ENCODE measurements at places on chromosomes 11 and 22.

DNA sequence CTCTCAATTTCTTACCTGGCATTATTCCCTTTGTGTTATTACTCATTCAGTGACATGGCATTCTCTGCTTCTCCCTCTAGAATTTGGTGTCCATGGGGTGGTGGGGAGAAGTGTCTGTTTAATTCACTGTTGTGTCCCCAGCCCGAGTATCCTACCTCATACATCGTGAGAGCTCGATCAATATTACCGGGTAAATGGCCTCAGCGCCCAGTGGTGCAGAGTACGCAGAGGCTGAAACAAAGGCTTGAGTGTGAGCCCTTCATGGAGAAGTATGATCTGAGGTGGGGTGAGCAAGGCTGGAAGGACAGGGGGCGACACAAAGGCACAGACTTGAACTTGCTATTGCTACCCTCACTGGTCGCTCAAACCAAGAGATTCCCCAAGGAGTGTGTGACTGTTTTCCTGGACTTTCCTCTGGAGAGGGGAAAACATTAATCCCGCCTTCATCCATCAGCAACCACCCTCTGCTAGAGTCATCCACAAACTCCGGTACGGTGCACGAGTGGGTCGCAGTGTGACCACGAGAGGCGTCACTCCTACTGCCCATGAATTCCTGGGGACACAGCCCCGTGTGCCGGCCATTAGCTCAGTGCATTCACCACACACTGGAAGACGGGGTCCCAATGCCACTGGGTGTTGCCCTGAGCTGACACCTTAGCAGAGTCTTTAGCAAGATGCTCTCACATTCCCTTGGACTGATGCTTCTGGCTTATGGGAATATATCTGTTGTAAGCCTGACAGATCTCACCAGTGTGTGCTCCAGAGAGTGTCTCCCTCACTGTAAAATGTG, 35.0 kb upstream of the CCND1 start:
- no peak for DNase-seq
- no peak overlapping the region for H3K4me3 ChIP-seq
- H3K27ac ChIP-seq: no peak overlapping the region
- no peaks in the 10 kb centered on the region for H3K36me3 ChIP-seq

GRCh38 chr22:26684168-26684567, 26.8 kb downstream of the MIAT start:
- peaks cover 24% of the 10 kb centered on the region for H3K36me3 ChIP-seq
- H3K4me3 ChIP-seq: no peak overlapping the region
- no peak for DNase-seq
- H3K27ac ChIP-seq: peak overlapping the region; percentile 13
- no peaks in the 10 kb centered on the region for H3K27me3 ChIP-seq

- H3K27ac ChIP-seq: no peak overlapping the region
- peaks cover 6% of the 10 kb centered on the region for H3K4me1 ChIP-seq
- H3K4me3 ChIP-seq: no peak overlapping the region
- peaks cover 8% of the 10 kb centered on the region for H3K27me3 ChIP-seq
- no peak for DNase-seq
Observed at GRCh38 chr11:116794851-116795250, 3.2 kb upstream of the APOA5 start.

DNA sequence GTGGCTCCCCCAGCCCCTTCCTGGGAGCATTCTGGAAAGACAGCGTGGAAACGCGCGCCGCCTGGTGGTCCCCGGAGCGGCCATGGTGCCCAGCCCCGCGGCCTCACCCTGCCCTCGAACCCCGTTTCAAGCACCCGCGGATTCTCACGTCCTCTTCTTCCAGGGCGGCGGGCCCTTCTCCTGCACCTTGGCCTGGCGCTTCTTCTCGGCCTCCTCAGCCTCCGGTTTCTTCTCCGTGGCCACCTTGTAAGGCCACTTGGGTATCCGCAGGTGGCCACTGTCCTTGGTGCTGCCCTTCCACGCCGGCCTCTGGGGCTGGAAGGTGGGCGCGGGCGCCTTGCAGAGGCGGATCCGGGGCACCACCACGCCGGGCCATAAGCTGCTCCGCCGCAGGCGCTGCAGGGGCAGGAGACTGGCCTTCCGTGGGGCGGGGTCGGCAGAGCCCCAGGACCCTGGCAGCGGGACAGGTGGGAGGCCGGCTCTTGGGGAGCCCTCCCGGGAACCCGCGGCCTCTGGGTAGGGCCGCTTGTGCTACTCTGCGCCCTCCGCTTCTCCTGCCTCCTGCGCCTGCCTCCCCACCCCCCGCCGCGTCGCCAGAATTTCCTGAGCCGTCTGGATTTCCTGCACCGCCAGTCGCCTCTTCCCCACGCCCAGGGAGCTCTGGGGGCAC, 83.4 kb downstream of the TRIM51G start:
- DNase-seq: no peak
- no peaks in the 10 kb centered on the region for H3K36me3 ChIP-seq
- no peak overlapping the region for H3K27ac ChIP-seq
- no peak overlapping the region for H3K4me3 ChIP-seq
- H3K27me3 ChIP-seq: no peaks in the 10 kb centered on the region

GRCh38 chr22:50584106-50585096, 1.8 kb upstream of the CHKB start:
- peak overlapping the region; percentile 91 for H3K4me3 ChIP-seq
- no peak for DNase-seq
- peaks cover 11% of the 10 kb centered on the region for H3K36me3 ChIP-seq
- peak overlapping the region; percentile 84 for H3K27ac ChIP-seq
- no peaks in the 10 kb centered on the region for H3K27me3 ChIP-seq

DNA sequence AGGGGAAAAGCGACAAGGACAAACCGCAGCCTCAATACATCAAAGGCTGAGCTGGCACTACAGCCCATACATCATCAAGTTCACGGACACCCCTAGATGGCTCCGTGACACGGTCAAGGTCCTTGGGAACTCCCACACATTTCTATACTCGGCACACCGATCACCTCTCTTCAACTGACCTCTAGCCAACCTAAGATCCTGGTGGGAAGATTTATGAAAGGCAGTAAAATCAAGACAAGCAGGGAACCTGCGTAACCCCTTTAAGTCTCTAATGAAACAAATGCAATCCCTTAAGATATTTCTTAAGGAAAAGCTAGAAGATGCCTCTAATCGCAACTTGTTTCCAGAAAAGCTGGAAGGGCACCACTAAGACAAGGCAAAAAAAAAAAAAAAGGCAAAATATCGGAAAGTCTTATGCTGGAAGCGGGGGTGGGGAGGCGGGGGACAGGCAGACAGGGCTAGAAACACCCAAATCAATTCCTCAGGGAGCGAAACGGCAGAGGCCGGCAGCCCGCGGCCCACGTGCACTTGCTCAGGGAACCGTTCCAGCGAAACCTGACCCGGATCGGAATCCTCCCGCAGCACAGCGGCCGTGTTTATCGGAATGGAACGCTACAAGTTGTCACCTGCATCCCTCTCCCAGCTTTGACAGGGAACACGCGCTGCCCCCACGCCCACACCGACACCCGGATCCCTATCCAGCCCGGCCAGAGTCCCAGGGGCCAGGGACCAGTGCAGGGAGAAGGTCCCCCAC, 1.4 kb downstream of the ARHGAP20 start:
- H3K27me3 ChIP-seq: peaks cover 79% of the 10 kb centered on the region
- no peak overlapping the region for H3K27ac ChIP-seq
- H3K4me3 ChIP-seq: peak overlapping the region; percentile 65
- no peaks in the 10 kb centered on the region for H3K36me3 ChIP-seq
- peaks cover 13% of the 10 kb centered on the region for H3K4me1 ChIP-seq

DNA sequence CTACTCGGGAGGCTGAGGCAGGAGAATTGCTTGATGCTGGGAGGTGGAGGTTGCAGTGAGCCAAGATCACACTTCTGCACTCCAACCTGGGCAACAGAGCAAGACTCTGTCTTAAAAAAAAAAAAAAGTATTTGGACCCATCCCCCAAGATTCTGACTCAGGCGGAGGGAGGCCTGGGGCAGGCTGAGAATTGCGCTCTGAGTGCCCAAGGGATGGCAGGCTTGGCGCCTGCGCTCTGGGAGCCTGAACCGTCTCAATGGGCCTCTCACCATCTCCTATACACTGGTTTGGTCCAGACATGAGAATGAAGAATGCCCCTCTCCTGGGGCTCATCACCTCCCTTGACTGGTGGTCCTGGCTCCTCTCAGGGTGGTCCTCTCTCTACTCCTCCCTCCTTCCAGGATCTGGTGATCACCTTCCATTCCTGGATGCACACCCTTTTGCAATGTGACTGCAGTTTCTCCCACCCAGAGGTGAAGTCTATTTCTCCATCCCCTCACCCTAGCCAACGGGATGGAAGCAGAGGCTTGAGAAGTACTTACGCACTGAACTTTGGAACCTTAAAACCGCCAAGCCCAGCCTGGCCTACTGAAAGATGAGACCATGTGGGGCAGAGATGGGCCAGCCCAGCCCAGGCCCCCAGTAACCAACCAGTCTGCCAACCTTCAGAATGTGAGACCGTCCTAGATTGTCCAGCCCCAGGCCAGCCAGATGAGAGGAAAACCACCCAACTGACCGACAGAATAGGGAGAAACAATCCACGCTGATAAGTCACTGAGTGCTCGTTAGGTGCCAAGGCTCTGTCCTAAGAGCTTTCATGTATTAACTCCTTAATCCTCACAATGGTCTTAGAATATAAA, 4.9 kb downstream of the POLR3H start:
- H3K27ac ChIP-seq: no peak overlapping the region
- H3K4me3 ChIP-seq: no peak overlapping the region
- no peak for DNase-seq
- H3K36me3 ChIP-seq: peaks cover 28% of the 10 kb centered on the region

GRCh38 chr22:28600546-28601143, 79.0 kb downstream of the TTC28 start:
- H3K36me3 ChIP-seq: no peaks in the 10 kb centered on the region
- no peak for DNase-seq
- no peaks in the 10 kb centered on the region for H3K4me1 ChIP-seq
- peaks cover 23% of the 10 kb centered on the region for H3K27me3 ChIP-seq
- no peak overlapping the region for H3K27ac ChIP-seq

- no peak for DNase-seq
- peaks cover 2% of the 10 kb centered on the region for H3K4me1 ChIP-seq
- no peaks in the 10 kb centered on the region for H3K27me3 ChIP-seq
- H3K4me3 ChIP-seq: no peak overlapping the region
Observed at GRCh38 chr22:40757071-40757470, 62.1 kb downstream of the SLC25A17 start.

DNA sequence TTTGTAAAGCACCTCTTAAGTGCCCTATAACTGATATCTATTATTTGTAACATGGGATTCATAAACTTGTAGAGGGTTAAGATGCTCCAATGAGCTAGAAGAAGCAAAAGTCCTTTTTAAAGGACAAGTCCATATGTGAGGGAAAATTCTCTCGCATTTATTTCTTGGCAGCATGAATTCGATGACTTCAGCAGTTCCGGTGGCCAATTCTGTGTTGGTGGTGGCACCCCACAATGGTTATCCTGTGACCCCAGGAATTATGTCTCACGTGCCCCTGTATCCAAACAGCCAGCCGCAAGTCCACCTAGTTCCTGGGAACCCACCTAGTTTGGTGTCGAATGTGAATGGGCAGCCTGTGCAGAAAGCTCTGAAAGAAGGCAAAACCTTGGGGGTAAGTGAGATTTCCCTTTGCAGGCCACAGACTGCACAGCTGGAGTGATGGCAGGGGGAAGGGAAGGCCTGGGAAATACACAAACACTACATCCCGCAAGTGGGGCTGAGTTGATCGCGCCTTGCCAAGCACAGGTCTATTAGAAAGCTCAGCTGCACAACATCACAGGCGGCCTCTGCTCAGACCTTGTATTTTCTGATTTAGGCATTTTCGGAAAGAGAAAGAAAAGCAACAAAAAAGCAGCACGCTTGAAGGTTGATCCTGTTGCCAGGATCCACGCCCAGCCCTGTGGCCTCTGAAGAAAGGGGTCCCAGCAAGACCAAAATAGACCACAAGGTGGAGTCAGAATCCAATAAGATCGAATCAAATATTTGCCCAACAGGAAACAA, 1.5 kb downstream of the MS4A8 start:
- H3K27ac ChIP-seq: no peak overlapping the region
- DNase-seq: no peak
- H3K4me3 ChIP-seq: no peak overlapping the region
- no peaks in the 10 kb centered on the region for H3K4me1 ChIP-seq

DNA sequence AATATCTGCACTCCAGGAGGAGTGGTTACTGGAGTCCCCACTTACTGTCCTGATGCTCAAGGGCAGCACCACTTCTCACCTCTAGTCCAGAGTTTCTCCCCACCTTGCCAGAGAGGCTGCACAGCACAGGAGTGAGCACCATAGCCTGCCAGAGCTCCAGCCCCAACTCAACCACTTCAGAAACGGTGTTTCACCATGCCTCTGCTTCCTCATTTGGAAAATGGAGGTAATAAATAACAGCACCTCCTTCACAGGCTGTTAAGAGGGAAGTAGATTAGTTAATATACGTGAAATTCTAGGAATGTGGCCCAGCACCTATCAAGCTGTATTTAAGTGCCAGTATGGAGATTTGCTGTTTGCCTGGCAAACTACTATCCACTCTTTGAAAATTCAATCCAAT, 63.0 kb downstream of the GALNT18 start:
- no peaks in the 10 kb centered on the region for H3K4me1 ChIP-seq
- H3K36me3 ChIP-seq: no peaks in the 10 kb centered on the region
- no peak overlapping the region for H3K27ac ChIP-seq
- no peak for DNase-seq
- H3K4me3 ChIP-seq: no peak overlapping the region

DNA sequence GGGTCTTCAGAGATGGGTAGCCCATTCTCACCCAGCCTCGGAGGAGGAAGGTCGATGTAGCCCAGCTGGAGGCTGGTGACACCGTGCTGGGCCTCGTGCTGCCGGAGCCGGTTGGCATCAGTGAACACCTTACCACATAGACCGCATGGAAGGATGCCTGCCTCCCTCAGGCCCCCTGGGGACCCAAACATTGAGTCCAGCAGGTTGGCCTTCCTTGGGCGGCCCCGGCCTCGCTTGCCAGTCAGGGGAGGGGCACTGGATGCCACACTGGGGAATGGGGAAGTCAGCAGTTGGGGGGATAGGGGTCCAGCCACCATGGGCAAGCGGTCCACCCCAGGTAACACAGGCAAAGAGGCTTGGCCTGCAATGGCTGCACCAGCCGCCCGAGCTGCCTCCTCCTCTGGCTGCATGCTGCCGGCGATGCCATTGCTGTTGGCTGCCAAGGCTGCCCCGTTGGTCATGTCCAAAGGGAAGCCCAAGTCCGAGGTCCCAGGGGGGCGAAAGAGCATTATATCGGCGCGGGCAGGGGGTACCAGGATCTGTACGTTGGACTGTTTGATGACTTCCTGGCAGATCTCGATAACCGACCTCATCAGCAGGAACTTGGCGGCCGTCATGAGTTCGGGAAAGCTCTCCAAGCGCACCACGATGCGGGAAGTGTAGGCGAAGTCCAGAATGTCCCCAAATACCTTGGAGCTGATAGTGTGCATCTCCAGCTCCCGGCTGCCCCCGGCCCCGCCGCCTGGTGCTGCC, 1.4 kb downstream of the PATZ1 start:
- peak overlapping the region; percentile 95 for H3K27ac ChIP-seq
- H3K4me1 ChIP-seq: peaks cover 45% of the 10 kb centered on the region
- no peaks in the 10 kb centered on the region for H3K27me3 ChIP-seq

DNA sequence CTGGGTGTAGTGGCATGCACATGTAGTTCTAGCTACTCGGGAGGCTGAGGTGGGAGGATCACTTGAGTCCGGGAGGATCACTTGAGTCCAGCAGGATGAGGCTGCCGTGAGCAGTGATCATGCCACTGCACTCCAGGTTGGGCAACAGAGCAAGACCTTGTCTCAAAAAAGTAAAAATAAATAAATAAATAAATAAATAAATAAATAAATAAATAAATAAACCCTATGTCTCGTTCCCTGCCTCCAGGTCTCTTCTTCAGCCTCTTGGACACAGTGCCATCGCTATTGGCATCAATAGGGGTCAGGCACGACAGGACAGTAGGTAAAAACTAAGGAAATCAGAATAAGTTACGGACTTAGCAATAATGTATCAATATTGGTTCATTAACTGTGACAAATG, 23.4 kb upstream of the SYT12 start:
- no peaks in the 10 kb centered on the region for H3K4me1 ChIP-seq
- peaks cover 4% of the 10 kb centered on the region for H3K27me3 ChIP-seq
- H3K27ac ChIP-seq: no peak overlapping the region
- no peaks in the 10 kb centered on the region for H3K36me3 ChIP-seq
- DNase-seq: no peak
